ENCODE measurements at places on chromosomes 6 and 20.

GRCh38 chr20:62896526-62896925, 29.8 kb downstream of the DIDO1 start:
- no peak for DNase-seq

GRCh38 chr6:136922685-136923006, 545 bp downstream of the SLC35D3 start:
- DNase-seq, result no peak

- DNase-seq, result no peak
These were observed 31.5 kb upstream of the MICB start for GRCh38 chr6:31466466-31466865.

DNA sequence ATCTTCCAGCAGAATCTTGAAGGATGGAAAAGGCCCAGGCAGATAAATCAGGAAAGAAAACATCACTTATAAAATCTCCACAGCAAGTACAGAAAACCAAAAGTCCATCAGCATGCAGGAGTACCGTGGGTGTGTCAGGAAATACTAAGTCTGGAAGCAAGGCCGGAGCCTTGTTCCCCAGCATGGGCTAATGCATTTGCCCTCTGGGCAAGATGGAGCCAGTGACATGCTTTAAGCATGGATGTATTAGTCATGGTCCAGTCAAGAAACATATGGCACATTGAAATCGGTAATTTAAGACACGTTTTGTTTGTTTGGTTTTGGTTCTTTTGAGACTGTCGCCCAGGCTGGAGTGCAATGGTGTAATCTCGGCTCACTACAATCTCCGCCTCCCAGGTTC, 506.0 kb upstream of the JARID2 start:
- no peak for DNase-seq

DNA sequence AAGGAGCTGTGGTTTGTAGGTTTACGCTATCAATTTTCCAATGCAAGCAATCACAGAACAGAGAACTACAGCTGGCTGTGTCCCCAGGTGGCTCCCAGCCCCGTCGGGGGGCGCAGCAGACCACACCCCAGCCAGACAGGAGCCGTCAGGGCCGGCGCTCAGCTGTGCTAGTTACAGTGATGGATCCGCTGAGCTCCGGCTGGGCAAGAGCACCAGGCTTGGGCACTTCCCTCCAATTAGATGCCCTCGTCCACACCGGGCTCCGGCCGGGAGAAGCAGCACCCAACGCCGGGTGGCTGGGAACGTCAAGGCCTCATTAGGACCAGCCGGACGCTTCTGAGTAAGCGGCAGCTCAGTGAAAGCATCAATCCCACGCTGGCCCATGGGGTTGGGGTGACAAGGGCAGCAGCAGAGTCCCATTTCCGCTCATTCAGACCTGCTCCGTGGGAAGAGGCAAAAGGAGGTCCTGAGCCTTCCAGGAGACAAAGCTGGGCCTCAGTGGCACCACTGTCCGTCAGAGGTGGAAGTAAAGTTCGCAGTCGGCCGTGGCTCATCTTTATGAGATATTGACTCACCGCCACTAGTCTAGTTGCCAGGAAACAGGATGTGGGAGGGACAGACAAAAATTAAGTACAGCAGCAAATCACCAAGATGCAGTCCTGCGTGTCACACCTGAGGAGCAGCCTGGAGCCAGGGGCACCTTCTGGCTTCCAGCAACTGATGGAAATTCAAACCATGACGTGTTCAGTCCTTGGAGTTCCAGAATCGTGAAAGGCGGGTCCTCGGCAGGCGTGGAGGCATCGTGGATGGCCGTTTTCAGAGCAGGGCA, 164.1 kb downstream of the TAF4 start:
- no peak for DNase-seq

DNA sequence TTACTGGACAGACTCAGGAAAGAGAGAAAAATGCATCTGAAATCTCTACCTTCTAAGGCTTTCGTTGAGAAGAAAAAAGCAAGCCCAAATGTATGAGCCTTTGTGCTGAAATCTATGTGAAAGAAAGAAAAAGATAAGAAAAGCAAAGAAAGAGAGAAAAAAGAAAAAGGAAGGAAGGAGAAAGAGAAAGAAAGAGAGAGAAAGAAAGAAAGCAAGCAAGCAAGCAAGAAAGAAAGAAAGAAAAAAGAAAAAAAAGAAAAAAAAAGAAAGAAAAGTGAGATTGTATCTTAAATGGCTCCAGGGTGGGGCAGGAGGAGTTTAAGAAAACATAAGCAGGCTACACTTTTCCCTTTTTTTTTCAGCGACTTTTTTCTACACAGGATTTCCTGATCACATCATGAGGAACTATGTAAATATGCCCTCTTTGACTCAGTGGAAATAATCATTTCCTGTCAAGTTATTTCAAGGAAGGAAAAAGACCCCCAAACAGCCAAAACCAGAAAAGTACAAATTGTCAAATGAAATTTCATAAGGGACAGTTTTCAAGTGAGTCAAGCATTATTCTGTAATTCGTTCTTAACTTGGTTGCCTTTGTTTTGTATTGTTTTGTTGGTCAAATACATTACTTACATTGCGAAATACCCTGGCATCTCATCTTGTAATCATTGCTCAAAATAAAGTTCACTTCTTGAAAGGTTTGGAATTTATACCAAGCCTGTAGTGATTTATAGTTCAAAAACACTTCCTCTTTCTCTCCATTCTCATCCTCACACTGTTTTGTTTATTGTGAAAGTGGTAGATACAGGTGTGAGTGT, 79.5 kb upstream of the RNF217 start:
- DNase-seq, result no peak

- DNase-seq, result no peak
These were observed 2.0 kb downstream of the ANKRD6 start for GRCh38 chr6:89434954-89435353.

GRCh38 chr6:163417595-163417994, 3.1 kb downstream of the QKI start:
- no peak for DNase-seq

DNA sequence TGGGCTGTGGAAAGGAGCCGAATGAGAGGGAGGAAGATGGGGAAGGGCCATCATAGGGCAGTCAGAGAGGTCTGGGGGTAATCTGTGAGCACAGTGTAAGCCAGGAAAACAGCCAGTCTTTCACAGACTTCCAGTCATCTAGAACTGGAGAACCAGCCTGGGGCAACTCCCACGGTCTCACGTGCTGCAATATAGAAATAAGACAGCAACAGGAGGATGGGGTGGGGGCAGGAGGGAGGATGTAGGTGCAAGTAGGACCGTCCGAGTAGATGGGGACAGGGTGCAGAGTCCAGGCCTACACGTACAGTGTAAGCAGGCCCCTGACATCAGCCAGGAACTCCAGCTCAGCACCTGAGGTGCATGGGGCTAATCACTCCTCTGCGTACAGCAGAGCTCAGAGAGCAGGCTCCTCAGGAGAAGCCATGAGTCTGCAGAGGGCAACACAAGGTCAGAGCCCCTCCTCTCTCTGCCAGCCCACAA, 58.2 kb upstream of the TNFAIP3 start:
- no peak for DNase-seq

Measured in vagina (tissue), 2 donors.